ENCODE measurements at places on chromosomes 13 and 19.
A peak's percentile ranks its signal among the peaks of the same experiment; 100 is the strongest.

DNA sequence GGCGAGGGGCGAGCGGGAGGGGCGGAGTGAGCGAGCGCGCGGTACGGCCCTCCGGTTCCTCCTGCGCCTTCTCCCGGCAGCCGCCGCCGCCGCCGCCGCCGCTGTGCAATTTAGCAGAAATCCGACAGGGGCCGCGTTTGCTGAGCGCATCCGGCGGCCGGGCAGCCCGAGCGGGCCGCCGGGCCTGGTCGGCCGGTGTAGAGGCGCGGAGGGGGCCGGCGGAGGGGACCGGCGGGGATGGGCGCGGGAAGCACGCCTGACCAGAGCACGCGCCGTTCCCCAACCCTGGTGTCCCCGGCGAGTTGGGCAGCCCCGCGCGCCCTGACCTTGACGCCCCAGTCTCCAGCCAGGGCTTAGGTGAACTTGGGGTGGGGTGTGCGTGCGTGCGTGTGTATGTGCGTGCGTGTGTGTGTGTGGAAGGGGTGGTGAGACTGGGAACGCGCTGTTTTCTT, 144.5 kb upstream of the ZNF536 start:
- DNase-seq: peak; percentile 50

DNA sequence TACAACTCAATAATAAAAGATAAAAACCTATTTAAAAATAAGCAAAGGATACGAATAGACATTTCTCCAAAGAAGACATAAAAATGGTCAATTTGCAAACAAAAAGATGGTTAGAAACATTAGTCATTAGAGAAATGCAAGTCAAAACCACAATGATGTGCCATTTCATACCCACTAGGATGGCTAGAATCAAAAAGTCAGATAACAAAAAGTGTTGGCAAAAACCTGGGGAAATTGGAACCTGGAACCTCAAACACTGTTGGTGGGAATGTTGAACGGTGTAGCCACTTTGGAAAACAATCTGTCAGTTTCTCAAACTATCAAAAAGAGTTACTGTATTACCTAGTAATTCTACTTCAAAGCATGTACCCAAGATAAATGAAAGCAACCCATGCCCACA, 26.5 kb upstream of the ZNF30 start:
- no peak for DNase-seq

- DNase-seq: peak; percentile 75
Observed at GRCh38 chr19:17855280-17856152, 4.2 kb upstream of the RPL18A start.

DNA sequence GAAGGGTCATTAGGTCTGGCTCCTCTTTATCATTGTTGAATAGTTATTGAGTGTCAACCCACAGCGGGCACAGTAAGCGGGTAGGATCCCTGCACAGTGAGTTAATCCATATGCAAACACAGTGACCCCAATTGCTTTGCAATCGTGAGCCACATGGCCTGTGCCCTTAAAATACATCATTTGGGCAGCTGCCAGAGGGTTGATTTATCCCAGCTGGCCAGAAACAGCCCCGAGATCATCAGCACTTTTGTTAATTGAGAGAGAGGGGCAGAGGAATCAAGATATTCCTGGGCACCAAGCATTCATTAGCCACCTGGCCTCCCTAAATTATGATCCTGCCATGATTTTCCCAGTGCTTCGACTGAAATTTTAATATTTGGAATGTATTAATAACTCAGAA, 9.8 kb upstream of the CNMD start:
- no peak for DNase-seq

- DNase-seq: no peak
Observed at GRCh38 chr13:27024074-27024461, 147.5 kb downstream of the USP12 start.

- DNase-seq: no peak
Observed at GRCh38 chr13:27076421-27076820, 95.2 kb downstream of the USP12 start.

DNA sequence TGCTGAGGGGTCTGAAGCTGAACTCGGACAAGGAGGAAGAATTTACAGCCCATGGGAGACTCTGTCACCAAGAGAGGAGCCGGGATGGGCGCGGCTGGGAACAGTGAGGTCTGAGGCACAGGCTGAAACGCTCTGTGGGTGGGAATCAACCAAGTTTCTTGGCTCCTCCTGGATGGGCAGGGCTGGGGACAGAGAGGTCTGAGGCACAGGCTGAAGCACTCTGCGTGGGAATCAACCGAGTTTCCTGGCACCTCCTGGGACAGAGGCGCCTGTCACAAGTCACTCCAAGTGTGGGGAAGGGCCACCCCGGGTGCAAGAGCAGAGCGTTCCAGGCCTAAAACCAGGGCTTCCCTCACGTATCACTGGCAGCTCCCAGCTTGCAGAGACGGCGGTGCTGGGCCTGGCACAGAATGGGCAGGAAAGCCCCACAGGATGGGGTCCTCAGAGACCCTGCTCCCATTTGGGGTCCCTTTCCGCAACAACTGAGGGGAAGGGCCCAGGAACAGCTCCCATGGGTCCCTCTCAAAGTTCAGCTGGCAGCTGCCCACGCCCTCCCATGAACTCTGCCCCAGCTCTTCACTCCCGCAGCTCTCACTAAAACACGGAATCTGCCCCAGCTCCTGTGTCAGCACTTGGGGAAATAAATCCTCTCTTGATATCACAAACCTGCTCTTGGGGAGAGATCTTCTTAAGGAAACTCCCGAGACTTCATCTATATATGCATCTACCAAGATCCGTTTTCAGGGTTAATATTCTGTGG, 18.5 kb downstream of the AP3D1 start:
- no peak for DNase-seq

GRCh38 chr13:73715114-73715910, 418.9 kb downstream of the KLF12 start:
- no peak for DNase-seq

DNA sequence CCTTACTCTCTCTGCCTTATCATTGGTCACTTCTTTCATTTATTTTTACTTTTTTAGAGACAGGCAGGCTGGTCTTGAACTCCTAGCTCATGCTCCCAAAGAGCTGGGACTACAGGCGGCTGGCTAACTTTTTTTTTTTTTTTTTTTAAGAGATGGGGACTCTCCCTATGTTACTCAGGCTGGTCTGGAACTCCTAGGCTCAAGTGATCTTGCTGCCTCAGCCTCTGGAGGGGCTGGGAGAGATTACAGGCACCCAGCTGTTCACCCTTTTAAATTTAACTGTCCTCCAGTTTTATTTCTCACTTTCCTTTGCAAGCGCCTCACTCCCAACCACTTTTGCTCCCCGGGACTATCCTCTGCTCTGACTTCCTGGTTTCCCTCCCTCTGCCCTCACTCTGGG, 5.6 kb upstream of the CLDN10 start:
- DNase-seq: no peak

Data from common myeloid progenitor, CD34-positive (primary cell).